ENCODE measurements at places on chromosomes 7 and 10.
A peak's percentile ranks its signal among the peaks of the same experiment; 100 is the strongest.

DNA sequence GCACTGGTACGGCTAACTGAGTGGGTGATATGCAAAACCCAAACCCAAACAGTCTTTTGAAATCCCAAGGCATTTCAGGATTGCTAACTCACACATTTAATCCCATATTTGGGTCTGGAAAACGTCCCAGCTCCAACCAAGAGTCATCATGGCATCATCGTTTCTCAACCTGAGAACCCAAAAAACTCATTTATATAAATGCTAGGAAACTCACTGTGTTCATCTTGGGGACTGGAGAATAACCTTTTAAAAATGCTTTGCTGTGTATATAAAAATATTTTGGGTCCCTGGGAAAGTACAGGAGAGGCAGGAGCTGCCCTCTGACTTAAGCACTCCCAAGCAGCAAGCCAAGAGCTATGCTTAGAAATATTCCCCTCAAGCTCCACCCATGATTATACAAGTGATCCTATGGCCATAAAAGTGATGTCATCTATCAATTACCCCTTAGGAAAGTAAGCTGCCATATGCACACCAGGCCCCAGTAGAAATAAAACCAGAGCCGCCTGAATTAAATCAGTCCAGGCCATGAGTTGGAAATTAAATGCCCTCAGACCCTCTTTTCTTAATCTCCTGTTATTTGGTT is 352.1 kb downstream of the FRMD4A start:
- no peak for DNase-seq

DNA sequence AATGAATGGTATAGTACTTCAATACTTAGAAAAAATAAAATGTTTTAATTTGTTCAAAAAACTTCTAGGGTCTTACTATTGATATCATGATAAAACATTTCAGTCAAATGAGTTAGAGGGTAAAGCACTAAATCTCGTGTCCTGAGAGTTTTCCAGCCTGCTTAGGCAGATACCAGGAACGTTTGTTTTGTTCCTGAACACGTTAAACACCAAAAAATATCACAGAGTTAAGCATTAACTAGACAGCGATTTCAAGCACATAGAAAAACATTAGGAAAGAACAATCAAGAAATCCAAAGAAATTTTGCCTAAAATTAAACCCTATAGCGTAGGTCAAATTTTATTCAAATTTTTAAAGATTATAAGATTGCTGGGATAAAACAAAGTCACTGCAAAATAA is 204.6 kb upstream of the AGR3 start:
- DNase-seq = no peak

- DNase-seq = no peak
Observed at GRCh38 chr7:36651404-36651803, 72.9 kb downstream of the AOAH start.

DNA sequence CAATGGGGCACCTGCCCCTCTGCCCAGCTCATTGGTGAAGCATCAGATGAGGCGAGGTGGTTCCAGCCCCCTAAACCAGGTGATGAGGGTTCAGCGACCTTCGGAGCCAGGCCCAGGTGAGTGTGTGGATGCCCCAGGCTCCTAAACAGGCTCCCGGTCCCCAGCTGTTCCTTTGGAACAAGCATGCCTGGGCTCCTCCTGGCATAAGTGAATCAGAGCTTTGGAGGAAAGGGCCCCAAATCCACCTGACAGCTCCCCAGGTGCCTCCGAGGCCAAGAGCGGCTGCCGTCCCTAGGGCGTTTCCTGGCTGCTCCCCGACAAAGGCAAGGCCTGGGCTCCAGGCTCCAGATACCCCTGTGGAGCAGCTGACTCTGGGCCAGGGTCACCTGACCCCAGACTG is 61.3 kb downstream of the YKT6 start:
- DNase-seq = no peak

DNA sequence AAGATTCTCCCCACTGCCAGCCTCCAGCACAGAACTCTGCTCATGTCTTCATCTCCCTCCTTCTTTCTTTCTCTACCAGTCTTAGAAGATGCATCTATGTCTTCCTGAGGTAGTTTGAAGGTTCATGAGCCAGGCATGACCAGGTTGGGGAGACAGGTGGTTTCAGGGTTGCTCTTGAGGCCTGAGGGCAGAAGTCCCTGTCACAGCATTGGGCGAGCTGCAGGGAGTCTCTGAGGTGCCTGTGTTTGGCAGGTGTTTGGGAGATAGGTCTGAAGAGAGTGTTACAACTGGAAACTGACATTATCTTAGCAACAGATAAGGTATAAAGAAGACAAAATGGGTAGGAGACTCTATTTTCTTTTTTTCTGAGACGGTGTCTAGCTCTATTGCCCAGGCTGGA is 18.7 kb downstream of the PRSS2 start:
- no peak for DNase-seq

DNA sequence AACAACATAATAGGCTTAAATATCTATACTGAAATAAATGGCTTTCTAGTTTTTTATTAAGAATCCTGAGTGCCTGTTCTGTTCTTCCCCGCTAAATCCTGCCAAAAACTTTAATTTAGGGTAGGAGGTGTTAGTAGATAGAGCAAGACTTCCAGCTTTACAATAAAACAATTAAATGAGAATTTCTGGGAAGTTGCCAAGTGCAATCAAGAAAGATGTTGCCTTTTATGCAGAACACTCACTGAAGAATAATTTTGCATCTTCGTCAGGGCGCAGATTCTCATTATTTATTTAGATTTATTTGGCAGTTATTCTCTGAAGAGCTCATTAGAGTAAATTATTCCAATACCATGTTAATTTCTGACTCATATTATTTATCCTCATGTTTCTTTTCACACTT is 103.2 kb upstream of the GPR141 start:
- DNase-seq = no peak

DNA sequence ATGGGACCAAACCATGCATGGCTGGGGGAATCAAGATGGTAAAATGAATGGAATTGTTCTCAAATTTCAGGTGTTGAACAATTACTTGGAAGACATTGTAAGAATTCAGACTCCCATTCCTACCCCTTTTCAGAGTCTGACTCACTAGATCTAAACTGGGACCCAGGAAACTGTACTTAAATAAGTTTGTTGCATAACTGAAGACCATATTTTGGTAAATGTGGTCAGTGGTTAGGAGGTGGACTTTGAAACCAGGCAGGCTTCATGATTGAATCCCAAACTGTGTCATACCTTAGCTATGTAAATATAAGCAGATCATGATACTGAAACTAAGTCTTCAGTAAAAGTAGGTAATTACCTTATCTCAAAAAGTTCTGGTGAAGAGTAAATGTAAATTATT is 41.7 kb downstream of the ZWINT start:
- no peak for DNase-seq

GRCh38 chr10:88343761-88344484 is 239.2 kb downstream of the RNLS start:
- DNase-seq = no peak

DNA sequence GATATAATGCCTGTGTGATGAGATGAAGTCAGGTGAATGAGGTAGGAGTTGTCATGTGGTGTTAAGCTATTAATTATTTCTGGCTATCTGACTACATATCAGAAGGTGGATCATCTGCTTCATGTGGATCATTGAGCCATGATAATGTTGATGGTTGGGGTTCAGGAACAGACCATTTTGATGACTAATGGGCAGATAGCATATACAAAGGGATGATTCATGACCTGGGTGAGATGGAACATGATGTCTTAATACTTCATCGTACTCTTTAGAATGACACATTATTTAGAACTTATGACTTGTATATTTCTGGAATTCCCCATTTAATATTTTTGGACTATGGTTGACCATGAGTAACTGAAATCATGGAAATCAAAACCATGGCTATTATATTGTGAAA is 155.1 kb downstream of the OR13A1 start:
- no peak for DNase-seq

- no peak for DNase-seq
Observed at GRCh38 chr10:70615784-70616522, 13.4 kb upstream of the PRF1 start.

GRCh38 chr7:150381785-150382122 is 2.6 kb downstream of the ZNF775 start:
- no peak for DNase-seq

DNA sequence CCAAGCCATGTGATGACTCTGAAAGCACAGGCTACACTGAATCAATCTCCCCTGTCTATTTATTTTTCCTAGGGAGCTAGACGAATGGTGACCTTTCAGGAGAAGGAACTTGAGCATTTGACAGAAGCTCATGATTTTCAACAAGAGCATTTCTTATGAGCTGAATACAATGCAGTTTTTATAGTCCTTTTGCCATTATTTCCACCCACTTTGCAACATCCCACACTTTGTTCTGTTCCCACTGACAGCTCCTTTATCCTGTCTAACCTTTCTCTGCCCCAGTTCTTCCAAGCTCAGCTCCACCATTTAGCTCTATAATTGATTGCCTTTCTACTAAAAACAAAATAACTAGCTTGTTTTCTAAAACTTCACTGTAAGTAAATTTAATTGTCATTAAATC is 91.9 kb upstream of the PRSS1 start:
- no peak for DNase-seq

DNA sequence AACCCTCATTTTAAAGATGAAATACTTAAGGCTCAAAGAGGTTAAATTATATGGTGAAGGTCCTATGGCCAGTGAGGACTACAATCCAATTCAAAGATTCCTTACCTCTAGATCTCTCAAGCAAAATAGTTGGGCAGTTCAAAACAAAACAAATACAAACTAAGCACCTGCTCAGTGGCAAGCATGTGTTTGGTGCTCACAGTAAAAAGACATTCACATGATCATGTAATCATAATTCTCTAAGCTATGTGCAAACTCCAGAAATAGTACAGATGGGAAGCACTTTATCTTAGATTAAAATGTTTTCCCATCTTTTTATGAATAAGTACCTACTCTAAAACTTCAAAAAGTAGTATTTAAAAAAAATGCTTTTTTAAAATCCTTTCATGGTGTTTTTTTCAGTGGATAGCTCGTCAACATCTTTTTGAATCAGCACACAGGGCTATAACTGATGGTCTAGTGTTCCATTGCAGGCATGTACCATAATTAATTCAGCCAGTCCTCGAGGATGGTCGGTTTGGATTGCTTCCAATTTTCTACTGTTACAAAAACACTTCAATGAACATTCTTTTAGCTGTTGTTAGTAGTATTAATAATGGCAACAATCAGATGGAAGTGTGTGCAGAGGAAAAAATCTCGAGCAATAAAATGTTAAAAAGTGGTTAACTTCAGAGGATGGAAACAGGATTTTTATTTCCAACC is 58.4 kb downstream of the CHCHD3 start:
- DNase-seq = no peak

DNA sequence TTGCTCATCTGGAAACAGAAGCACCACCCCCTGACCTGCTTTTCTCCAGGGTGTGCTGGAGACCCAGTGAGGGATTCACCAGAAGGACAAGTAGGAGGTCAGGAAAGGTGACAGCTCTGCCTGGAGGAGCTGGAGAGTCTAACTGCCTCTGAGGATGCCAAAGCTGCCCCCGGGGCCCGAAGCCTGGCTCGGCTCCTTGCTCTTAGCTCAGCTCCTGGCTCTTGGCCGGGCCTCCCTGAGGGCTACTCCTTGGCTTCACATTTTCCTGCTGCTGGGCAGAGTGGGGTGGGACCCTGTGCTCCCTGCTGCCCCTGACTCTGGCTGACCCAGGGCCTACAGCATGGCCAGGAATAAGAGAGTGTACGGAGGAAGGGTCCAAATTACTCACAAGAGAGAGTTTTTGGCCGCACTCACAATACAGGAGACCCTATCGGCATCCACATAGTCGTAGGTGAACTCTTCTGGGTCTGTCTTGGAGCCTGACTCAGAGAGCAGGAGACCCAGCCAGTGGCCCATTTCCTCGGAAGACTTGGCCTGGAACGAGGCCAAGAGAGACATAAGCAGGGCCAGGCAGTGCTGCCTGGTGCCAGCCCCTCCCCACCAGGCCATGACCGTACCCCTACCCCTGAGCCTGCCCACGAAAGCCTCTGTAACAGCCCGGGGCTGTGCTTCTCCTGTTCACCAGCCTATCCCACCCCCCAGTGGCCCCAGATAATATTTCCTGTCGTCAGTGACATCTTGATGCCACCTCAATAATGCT is 63.1 kb downstream of the VWA2 start:
- no peak for DNase-seq

DNA sequence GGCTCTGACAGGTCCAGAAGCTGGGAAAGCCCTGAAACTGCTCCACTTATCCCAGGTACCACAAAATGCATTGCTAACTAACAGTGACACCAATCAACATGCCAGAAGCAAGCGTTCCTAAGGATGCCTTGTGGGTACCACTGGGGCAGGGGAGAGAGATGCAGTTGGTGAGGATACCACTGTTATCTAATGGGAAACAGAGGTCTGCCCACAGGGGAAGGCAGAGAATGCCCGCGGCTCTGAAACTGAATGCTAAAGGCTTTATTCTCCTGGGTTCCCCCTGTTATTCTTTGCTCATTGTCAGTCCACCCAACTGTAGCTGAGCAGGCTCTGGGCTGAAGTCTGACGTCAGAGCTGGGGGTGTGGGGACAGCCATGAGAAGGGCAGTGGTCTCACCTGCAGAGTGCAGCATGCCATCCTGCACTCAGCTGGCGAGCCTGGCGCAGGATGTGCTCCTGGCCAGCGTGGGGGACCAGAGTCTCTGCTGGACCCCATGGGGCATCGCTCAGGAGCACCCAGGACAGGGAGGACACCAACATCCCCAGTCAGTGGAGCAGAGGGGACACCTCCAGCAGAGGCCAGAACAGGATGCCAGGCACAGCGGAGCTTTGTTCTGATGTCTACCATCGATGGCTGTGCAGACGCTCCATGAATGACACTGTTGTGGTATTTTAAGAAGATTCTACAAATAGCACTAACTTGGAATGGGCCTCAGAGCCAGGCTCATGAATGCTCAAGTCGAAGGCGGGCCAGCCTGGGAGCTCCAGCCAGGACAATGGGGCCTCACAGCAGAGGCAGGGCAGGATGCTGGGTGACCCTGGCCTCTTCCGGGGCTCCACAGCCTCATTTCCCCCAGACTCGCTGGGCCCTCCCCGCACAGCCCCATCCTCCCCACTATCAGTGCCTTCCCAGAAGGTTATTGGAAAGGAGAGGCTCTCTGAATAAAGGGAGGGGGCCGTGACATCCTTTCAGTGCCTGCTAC is 95.8 kb downstream of the ARHGAP22 start:
- DNase-seq = no peak

GRCh38 chr10:71342573-71343391 is 23.7 kb downstream of the SLC29A3 start:
- DNase-seq = no peak

GRCh38 chr10:30114881-30115625 is 55.7 kb upstream of the JCAD start:
- no peak for DNase-seq

DNA sequence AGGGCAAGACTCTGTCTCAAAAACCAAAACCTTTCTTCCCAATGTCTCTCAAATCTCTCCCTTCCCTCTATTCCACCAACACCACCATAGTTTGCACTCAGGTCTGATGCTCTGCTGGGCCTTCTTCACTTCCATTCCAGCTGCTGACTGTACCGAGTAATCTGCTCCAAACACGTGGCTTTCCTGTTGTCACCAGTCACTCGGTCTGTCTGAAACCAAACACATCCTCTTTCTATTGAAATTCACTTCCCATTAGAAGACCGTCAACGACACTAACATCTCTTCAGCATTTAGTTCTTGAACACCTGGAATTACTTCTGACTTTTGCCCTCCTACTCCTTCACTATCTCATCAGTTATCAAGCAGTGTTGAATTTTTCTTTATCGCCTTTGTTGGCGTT is 4.7 kb upstream of the NRF1 start:
- DNase-seq = peak; percentile 30

Data from OCI-LY7 (cell line).